Activated CD4-positive, alpha-beta T cell treated with anti-CD3 and anti-CD28 coated beads for 36 hours (primary cell): ENCODE measurements at places on chromosomes 16 and 17. TPM values are rescaled to one million over a fixed set of nuclear protein-coding genes. Genes with fewer than 3 reads are reported as not detected.

- peaks cover 10% of the 10 kb centered on the region for H3K4me1 ChIP-seq
- peaks cover 27% of the 10 kb centered on the region for H3K36me3 ChIP-seq
- no peaks in the 10 kb centered on the region for H3K27me3 ChIP-seq
Observed at GRCh38 chr17:27593232-27593856, 37.6 kb upstream of the LGALS9 start.

HBQ1 gene
- total RNA-seq = 1.1 TPM

SHISA6 gene
- total RNA-seq = not detected

P2RX5 gene
- 77.5 TPM for total RNA-seq

- no peak for DNase-seq
- no peak overlapping the region for H3K27ac ChIP-seq
- H3K27me3 ChIP-seq = no peaks in the 10 kb centered on the region
Observed at GRCh38 chr17:73390851-73391250, 79.0 kb upstream of the CDC42EP4 start.

MAP3K3 gene
- total RNA-seq = 22.4 TPM

GRCh38 chr16:73735018-73735417 is 561.6 kb upstream of the PSMD7 start:
- peaks cover 12% of the 10 kb centered on the region for H3K27me3 ChIP-seq
- no peak overlapping the region for H3K4me3 ChIP-seq
- no peak overlapping the region for H3K27ac ChIP-seq
- H3K36me3 ChIP-seq = no peaks in the 10 kb centered on the region
- H3K4me1 ChIP-seq = peaks cover 5% of the 10 kb centered on the region
- peak; percentile 36 for DNase-seq

DNA sequence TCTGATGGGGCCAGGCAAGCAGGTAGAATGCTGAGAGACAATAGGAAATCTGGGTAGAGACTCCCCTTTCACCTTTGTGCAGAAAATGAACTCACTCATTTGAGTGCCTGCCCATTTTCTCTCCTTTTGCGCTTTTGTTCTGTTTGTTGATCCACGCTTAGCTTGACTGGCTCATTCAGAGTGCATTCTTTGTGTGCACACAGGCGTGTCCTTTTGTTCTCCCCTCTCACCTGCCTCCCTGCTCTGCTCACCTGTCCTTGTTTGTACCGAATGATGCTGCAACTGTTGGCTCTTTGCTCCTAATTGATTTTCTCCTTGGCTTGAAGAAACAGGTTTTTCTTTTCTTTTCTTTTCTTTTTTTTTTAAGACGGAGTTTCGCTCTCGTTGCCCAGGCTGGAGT is 15.8 kb downstream of the PGS1 start:
- H3K27me3 ChIP-seq = no peaks in the 10 kb centered on the region
- no peak for DNase-seq
- peaks cover 69% of the 10 kb centered on the region for H3K36me3 ChIP-seq
- H3K27ac ChIP-seq = no peak overlapping the region

DNA sequence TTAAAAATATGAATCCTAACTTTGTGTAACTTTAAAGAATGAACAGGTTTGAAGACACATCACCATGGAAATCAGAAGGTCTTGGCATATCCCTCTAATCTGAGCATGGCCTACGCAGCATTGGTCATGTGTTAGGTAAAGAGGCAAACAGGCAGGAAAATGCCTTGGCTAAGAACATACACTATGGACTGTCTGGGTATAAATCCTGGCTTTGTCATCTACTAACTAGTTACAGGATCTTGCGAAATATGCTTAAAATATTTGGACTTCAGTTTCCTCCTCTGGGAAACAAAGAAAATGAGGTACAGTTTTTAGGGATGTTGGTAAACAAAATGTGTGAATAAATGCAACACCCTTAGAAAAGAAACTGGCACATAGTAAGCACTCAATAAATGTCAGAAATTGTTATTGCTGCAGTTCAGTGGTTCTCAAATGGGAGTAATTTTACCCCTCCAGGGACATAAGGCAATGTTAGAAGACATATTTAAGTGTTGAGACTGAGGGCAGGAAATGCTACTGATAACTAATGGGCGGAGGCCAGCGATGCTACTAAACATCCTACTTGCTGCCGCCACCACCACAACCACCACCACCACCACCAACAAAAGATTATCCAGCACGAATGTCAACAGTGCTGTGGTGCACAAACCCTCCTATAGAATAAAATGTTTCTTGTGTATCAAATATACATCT is 770.8 kb upstream of the SOX9 start:
- H3K36me3 ChIP-seq = no peaks in the 10 kb centered on the region
- DNase-seq = no peak
- H3K27me3 ChIP-seq = no peaks in the 10 kb centered on the region
- no peak overlapping the region for H3K27ac ChIP-seq
- no peaks in the 10 kb centered on the region for H3K4me1 ChIP-seq

- H3K27ac ChIP-seq = no peak overlapping the region
- no peak overlapping the region for H3K4me3 ChIP-seq
- H3K27me3 ChIP-seq = peaks cover 29% of the 10 kb centered on the region
- DNase-seq = no peak
- no peaks in the 10 kb centered on the region for H3K4me1 ChIP-seq
Observed at GRCh38 chr17:45693792-45694191, 90.3 kb upstream of the CRHR1 start.

PPM1E gene
- total RNA-seq = not detected

GRCh38 chr17:80492343-80493136 is 16.1 kb upstream of the NPTX1 start:
- no peak for DNase-seq
- peaks cover 12% of the 10 kb centered on the region for H3K27me3 ChIP-seq
- no peaks in the 10 kb centered on the region for H3K36me3 ChIP-seq
- no peak overlapping the region for H3K4me3 ChIP-seq

DNA sequence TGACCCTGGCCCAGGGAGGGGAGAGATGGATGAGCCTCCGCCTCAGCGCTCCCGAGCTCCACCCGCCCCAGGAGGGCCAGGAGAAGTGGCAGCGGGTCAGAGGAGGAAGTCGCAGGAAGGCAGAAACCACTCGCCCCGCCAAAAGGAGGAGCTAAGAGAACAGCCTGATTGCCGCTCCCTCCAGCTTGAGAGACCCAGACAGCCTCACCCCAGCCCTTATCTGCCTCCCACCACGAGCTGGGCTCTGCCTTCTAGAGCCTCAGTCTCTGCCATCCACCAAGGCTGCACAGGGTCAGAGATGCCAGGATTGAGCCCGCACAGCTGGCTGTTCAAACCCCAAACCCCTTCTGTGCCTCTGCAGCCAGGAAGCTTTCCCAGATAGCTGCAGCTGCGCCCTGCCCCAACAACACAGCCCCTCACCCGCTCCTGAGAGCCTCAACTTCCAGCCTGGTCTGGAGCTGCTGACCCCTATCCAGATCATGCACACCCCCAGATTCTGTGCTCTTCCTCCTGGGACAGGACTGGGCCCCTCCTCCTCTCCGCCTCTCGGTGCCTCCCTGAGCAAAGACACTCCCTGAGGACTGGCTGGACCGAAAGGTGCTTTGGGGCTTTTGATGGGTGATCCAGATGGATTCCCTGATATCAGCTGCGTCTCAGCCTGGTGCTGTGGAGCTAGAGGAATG is 1.0 kb upstream of the ATP2A3 start:
- DNase-seq = peak; percentile 86
- H3K4me1 ChIP-seq = peaks cover 40% of the 10 kb centered on the region
- peaks cover 2% of the 10 kb centered on the region for H3K36me3 ChIP-seq
- peak overlapping the region; percentile 93 for H3K27ac ChIP-seq
- H3K27me3 ChIP-seq = no peaks in the 10 kb centered on the region

WNK4 gene
- 0.64 TPM for total RNA-seq

DNA sequence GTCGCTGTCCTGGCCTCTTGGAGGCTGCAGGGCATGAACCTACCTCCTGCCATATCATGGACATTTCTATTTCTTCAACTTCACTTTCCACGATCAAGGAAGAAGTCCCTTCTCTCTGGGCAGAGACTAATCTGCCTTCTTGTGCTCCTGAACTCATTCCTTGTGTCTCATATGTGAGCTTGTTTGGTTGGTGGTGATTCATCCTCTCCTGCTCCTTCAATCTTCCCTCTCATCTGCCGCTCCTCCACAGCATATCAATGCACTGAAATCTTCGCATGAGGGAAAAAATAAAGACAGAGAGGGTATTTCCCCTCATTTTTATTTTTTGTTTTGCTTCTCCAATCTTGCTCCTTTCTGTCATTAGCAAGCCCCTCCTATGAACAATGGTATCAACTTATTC is 571.7 kb upstream of the GOT2 start:
- H3K36me3 ChIP-seq = no peaks in the 10 kb centered on the region
- no peak overlapping the region for H3K4me3 ChIP-seq
- H3K27me3 ChIP-seq = no peaks in the 10 kb centered on the region
- no peak overlapping the region for H3K27ac ChIP-seq
- DNase-seq = no peak

DNA sequence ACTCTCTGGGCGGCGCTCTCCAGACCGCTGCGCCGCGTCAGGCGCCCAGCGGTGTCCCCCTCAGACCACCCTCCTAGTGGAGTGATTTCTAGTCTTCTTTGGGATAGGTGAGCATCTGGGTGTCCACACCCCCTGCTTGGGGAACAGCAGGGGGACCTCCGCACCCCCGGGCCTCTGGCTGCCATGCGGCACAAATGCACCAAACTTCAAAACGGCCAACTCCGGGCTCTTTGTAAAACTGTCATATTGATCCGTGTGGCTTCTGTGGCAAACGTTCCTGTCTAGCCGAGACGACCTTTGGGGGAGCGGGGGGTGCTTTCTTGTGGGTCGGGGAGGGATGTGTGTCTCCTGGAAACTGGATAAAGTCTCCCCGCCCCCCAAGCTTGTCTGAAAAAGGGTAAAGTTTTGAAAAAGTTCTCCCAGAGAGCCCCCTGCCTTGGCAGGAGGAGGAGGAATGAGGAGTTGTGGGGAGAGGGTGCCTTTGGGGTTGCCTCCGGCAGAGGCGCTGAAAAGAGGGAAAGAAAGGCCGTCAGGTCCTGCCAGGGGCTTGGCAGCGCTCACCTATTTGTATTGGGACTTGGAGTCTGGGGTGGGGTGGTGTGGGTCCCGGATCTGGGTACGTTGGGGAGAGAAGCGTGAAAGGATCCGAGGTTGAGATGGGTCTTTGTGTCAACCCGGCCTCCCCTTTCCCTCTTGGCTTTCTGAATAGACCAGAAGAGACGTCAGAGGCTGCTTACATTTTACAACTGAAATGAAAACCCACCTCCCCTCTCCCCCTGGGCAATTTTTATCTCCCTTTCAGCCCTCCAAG is 2.2 kb upstream of the CHD3 start:
- no peak overlapping the region for H3K4me3 ChIP-seq
- H3K27ac ChIP-seq = no peak overlapping the region
- peaks cover 1% of the 10 kb centered on the region for H3K4me1 ChIP-seq
- peak; percentile 73 for DNase-seq

DNA sequence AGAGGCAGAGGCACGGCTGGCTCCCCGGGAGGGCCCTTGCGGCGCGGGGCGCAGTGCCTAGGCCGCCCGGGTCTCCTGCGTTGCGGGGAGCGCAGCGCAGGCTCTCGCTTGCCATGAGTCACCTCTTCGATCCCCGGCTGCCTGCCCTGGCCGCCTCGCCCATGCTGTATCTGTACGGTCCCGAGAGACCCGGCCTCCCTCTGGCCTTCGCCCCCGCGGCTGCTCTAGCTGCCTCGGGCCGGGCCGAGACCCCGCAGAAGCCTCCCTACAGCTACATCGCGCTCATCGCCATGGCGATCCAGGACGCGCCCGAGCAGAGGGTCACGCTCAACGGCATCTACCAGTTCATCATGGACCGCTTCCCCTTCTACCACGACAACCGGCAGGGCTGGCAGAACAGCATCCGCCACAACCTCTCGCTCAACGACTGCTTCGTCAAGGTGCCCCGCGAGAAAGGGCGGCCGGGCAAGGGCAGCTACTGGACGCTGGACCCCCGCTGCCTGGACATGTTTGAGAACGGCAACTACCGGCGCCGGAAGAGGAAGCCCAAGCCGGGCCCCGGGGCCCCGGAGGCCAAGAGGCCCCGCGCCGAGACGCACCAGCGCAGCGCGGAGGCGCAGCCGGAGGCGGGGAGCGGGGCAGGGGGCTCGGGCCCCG is 390 bp downstream of the FOXL1 start:
- peaks cover 63% of the 10 kb centered on the region for H3K27me3 ChIP-seq
- DNase-seq = no peak
- H3K4me1 ChIP-seq = peaks cover 9% of the 10 kb centered on the region

RASL10B gene
- 4.0 TPM for total RNA-seq

TRPV2 gene
- total RNA-seq = 35.6 TPM

GRCh38 chr16:64780445-64780844 is 341.4 kb downstream of the CDH11 start:
- H3K36me3 ChIP-seq = no peaks in the 10 kb centered on the region
- H3K4me3 ChIP-seq = no peak overlapping the region

GRCh38 chr17:49016775-49017463 is 19.7 kb downstream of the IGF2BP1 start:
- no peaks in the 10 kb centered on the region for H3K4me1 ChIP-seq
- H3K4me3 ChIP-seq = no peak overlapping the region
- DNase-seq = no peak
- peaks cover 30% of the 10 kb centered on the region for H3K27me3 ChIP-seq

NACA2 gene
- not detected for total RNA-seq

MPRIP gene
- 179 TPM for total RNA-seq

GRCh38 chr17:3207367-3207766 is at the start of gene OR1A1:
Gene OR1A1, plus strand, starts transcription at chr17:3207667. Its CDS starts 7,954 bp downstream, at chr17:3215621.
- H3K27me3 ChIP-seq = peaks cover 3% of the 10 kb centered on the region
- H3K4me3 ChIP-seq = no peak within 1 kb of the TSS
- no peaks in the 10 kb centered on the region for H3K36me3 ChIP-seq
- no peak within 1 kb of the TSS for H3K27ac ChIP-seq
- no peaks in the 10 kb centered on the region for H3K4me1 ChIP-seq
